ENCODE measurements at places on chromosomes 6 and 20. TPM values are rescaled to one million over a fixed set of nuclear protein-coding genes. Genes with fewer than 3 reads are reported as not detected.

TINAG gene
- polyA plus RNA-seq, result not detected

GRCh38 chr6:122753688-122754056 is 25.8 kb upstream of the FABP7 start:
- no peak for DNase-seq

CAGE1 gene
- not detected for polyA plus RNA-seq

- no peak for DNase-seq
These were observed 5.9 kb upstream of the SLCO4A1 start for GRCh38 chr20:62636446-62636845.

- DNase-seq, result no peak
These were observed 84.8 kb downstream of the LRRC1 start for GRCh38 chr6:53879608-53880007.

ENPP4 gene
- polyA plus RNA-seq, result 35.0 TPM

GRCh38 chr6:9985481-9985880 is 429.4 kb downstream of the TFAP2A start:
- DNase-seq, result no peak

GRCh38 chr6:130945401-130945919 is 117.6 kb downstream of the EPB41L2 start:
- no peak for DNase-seq

DNA sequence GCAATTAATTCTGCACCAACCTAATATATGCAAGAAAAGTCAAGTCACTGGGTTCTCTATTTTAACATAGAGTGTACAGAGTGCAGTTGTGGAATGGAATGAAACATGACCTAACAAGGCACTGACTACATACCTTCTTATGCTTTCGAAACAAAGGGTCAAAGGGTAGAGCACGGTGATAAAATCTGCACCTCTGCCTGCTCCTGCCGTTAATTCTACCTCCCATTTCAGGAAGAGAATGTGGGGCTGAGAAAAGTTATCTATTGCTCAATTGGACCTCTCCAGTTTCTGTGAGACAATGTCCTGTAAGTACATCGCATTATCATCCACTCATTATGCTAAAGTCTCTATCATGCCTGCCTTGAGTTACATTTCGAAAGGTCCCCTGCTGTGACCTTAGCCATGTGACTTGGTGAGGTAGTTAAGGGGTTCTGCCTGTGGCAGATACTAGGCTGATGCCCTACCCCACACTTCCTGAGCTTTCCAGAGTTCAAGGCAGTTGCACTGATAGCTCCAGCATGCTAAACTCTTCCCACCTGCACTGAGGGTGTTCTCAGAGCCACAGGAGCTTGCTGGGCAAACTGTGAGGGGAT is 14.0 kb upstream of the MOCS1 start:
- DNase-seq, result no peak

DNA sequence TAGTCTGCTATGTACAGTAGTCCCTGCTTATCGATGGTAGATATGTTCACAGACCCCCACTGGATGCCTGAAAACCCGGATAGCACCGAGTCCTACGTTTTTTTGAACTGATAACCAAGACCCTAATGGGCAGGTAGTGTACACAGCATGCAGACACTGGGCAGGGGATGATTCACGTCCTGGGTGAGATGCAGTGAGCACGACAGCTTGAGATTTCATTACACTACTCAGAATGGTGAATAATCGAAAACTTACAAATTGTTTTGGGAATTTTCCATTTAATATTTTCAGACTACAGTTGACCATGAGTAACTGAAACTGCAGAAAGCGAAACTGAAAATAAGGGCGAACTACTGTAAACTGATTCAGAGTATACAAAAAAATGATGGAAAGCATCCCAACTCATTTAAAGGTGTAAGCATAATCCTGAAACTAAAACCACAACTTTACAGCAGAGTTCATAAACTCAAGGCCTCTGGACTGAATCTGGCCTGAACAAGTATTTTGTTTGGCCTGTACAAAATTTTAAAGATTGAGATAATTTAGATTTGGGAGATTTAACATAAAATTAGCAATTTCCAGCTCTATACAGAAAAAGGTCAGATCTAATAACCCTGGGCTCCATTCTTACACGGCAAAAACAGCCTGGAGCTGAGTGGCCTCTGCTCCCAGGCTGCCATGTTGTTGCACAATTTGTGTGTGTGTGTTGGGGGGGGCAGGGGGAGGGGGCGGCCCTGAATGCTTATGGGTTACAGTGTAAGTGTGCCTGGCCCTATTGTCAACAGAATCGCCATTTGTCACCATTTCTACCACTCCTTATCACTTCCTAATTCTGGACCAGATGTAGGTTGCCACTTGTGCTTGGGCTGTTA is 34.9 kb downstream of the RNF24 start:
- DNase-seq, result no peak

DNA sequence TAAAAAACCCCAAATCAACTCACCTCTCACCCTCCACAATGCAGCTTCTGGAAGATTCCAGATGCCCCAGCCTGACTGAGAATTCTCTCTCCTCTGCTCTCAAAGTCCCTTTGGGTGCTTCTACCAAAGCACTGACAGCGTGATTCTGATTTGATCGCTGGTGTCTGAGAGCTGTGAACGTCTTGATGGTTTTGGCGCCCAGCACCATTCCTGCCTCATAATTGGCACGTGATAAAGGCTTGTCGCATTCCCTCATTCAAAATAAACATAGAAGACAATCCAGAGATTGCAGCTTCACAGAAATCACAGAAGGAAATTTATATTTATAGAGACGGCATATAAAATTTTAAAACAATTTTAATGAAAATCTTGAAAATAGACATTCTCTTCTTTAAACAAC is 24.1 kb upstream of the ECI2 start:
- DNase-seq, result no peak

IPCEF1 gene
- 0.99 TPM for polyA plus RNA-seq

GRCh38 chr6:144646093-144647056 is 361.2 kb downstream of the UTRN start:
- no peak for DNase-seq

DNA sequence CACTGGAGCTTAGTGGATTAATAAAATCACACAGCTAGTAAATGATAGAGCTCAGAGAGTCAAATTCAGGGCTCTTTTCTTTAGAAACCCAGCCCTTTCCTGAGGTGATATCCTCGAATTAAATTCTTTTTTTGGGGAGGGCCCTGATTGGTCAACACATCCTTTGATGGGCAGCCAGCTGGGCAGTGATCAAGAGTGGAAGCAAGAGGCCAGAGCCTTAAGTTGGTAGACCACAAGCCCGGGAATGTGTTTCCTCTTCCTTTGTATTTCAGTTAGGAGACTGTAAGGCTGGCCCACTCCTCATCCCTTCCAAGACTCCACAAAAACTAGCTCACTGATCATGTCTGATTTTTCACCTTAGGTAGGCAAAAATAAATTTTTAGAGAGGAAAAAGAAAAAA is 640.5 kb downstream of the DHX35 start:
- no peak for DNase-seq

SUMO4 gene
- polyA plus RNA-seq, result 0.39 TPM

DNA sequence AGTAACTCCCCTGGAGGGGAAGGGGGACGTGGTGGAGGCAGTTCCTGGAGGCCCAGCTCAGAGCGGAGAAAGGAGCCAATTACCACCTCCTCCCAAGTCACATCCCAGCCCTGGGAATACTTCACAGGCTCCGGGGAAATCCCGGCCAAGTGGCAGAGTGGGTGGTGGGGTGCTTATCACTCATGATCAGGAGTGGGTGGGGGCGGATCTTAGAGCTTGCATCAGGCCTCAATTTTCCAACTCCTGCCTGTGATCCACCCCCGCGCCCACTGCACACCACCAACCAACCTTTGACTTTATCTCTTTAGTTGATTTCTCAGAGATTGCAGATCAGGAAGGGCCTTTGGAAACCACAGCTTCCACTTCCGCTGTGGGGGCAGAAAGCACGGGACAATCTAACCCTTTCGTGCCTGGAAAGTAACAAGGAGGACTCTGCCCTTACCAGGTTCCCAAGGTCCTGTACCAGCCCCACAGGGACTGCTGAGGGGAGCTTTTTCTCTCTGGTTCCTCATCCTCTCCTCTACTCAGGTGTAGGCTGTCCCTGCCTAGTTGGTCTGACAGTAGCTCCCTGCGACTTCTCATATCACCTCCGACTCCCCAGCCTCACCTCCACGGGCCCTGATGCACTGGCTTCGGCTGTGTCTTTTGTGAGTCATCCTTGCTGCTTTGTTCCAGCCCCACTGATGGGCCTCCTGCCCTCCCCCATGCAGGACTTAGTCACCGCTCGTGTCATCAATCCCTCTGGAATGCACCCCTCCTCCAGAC is 24.9 kb upstream of the IER3 start:
- no peak for DNase-seq

DNA sequence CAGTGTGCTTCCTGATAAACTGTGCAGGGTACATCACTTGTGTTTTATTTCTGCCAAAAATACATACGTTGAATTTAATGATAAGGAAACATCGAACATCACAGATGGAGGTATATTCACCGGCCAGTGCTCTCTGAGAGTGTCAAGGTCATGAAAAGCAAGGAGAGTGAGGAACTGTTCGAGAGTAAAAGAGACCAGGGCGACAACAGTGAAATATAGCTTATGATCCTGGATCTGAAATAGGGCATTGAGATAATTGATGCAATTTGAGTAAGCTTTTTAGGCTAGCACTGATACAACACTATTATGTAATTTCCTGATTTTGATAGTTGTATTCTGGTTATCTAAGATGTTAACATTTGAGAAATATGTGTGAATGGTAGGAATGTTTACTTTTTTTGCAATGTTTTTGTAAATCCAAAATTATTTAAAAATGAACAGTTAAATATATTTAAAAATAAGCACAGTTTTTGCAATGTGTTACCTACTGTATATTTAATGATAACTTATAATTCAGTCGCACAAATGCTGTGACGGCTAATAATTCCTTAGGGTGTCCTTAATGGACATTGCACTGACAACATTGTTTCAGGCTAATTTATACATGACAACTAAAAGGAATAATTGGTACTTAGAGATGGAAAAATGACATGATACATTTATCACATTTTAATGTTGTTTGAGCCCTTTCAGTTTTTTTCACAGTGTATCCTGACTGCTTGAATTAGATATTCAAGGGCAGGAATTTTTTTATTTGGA is 9.9 kb downstream of the RAB32 start:
- no peak for DNase-seq

ALDH8A1 gene
- 0.79 TPM for polyA plus RNA-seq

- DNase-seq, result peak; percentile 93
These were observed 40.4 kb downstream of the PSMB9 start for GRCh38 chr6:32894085-32895005.
